Endothelial cell (in vitro differentiated cells): ENCODE measurements at places on chromosomes 6 and 20. TPM values are rescaled to one million over a fixed set of nuclear protein-coding genes. Genes with fewer than 3 reads are reported as not detected.

- peak; percentile 49 for DNase-seq
Measured at GRCh38 chr6:6546318-6547109, 42.0 kb upstream of the LY86 start.

- DNase-seq, result no peak
Measured at GRCh38 chr6:37748118-37748517, 50.4 kb upstream of the MDGA1 start.

- DNase-seq, result no peak
Measured at GRCh38 chr6:135022050-135022697, 32.4 kb downstream of the HBS1L start.

- no peak for DNase-seq
Measured at GRCh38 chr20:704726-705125, 29.1 kb upstream of the SCRT2 start.

- DNase-seq, result no peak
Measured at GRCh38 chr6:151112130-151112529, 127.6 kb upstream of the AKAP12 start.

DNA sequence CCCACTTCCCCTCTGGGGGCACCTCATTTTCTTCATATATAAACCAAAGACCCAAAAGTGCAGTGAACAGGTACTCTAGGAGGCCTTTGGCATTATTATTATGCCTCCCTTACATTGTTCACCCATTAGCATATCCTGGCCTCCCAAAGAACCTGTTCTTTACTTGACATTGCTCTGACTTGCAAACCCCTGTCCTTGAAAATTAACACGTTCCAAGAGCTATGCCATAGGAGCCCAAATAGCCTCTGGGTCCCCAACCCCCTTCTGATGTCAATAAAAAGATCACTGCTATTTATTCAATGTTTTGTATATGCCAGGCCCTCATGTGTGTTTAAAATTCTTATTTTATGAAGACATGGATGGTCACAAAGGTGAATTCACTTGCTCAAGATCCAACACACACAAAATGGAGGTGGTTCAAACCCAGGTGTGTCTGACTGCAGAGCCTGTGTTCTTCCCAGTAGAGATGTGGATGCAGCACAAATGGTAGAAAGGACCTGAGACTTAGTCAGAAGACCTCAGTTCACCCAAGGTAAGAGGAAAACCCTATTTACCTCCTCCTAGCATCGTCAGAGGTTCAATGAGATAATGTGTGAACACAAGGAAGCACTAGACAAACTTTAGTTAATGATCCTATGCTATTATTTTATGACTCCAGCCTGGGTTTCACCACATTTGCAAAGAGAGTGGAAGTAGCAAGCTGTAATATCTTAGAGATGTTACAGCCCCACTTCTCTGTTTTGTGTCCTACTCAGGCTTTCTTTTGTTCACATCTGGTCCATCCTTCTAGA lies 36.6 kb downstream of the BCL2L1 start:
- DNase-seq, result no peak

DNA sequence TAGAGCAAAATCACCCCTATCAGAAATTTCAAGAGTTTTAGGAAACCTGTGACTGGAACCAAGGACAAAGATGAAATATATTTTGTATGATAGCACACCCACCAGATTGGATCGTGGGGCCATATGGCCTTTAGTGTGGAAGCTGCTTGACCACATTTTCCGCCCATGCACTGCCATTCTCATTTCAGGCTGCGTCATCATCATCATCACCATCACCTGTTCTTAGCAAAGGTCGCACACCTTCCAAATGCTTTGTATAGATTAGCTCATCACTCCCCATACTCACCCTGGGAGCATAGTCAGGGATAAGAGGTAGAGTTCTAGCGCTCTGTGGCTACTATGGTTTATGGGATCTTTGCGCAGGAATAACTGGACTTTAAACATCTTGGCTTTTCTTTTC lies 185.7 kb downstream of the MTHFD1L start:
- no peak for DNase-seq

DNA sequence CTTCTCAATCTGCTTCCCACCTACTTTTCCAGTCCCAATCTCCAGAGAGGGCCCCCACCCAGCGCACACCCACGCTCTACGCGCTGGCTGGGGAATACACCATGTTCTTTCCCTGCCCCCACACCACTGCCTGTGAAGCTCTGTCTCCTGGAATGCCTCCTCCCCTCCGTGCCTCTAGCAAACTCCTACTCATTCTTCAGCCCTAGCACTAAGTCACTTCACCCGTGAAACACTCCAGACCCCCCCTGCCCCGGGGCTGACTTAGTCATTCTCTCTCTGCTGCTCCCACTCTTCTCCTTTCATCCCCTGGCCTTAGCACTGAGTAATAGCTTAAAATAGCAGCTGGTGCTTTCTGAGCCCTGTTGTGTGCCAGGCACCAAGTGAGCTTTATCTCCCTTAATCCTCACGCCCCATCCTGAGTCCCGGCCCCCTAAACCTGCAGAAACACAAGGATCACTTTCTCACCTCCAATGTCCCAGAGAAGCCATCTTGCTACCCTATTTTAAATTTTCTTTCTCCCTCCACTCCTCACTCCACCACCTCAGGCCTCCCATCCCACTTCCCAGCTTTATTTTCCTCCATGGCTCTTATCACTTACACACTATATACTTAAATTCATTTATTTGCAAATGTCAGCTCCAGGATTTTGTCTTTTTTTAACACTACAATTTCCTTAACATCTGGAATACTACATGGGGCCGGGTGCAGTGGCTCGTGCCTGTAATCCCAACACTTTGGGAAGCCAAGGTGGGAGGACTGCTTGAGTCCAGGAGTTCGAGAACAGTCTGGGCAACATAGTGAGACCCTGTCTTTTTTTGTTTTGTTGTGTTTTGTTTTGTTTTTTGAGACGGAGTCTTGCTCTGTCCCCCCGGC lies 6.3 kb upstream of the PARD6B start:
- no peak for DNase-seq

- no peak for DNase-seq
Measured at GRCh38 chr6:123953920-123954319, 150.3 kb downstream of the NKAIN2 start.

COQ3 gene
- 2.9 TPM for total RNA-seq

OR2J2 gene
- total RNA-seq, result not detected

LAMA4 gene
- 23.9 TPM for total RNA-seq

FILIP1 gene
- 32.0 TPM for total RNA-seq
